ENCODE measurements at places on chromosomes 7 and 10.
A peak's percentile ranks its signal among the peaks of the same experiment; 100 is the strongest.

GRCh38 chr7:44189286-44189992 lies at the start of gene GCK:
Gene GCK, minus strand, starts transcription at chr7:44189439. Its CDS starts 486 bp downstream, at chr7:44188953.
- no peak for DNase-seq

- DNase-seq: peak; percentile 79
These were observed 1.4 kb downstream of the MXI1 start for GRCh38 chr10:110208614-110209453.

DNA sequence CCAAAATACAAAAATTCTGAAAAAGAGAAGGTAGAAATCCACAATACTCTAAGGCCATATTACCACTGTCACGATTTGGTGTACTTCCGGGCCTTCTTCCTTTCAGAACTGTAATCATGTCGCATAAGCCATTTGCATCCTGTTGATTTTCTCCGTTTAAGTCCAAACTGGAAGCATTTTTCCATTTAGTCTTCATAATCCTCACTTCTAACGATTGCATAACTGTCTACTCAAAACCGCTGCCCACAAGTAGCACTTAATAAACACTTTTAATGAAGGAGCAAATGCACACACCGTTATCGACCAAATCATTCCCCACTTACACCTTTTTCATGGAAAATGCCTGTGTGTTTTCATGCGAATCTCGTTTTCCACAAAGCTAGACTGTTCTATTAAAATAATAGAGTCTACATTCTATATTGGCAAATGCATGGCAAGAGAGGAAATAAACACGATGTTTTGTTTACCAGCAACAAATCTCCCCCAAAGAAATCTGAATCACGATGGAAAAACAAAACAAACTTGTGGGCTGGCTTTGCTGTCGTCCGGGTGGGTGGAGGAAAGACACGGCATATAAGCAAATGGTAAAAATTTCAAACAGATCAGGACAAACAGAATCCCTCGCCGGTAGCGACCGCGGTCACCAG lies 1.0 kb downstream of the ATE1 start:
- DNase-seq: no peak

DNA sequence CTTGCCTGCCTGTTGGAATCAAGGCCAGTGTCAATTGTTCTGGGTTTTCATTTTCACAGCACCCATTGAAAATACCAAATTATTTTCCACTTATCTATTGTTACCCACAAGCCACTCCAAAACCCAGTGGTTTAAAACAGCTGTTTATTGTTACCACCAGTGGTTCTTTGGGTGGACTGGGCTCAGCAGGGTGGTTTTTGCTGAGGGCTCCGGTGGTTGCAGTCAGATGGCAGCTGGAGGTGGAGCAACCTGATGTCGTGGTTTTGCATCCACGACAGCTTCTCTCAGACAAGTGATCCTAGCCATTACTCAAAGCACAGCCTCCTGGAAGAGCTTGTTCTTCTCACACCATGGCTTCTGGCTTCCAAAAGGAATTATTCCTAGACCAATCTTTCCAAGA lies 235.1 kb upstream of the ADARB2 start:
- no peak for DNase-seq

DNA sequence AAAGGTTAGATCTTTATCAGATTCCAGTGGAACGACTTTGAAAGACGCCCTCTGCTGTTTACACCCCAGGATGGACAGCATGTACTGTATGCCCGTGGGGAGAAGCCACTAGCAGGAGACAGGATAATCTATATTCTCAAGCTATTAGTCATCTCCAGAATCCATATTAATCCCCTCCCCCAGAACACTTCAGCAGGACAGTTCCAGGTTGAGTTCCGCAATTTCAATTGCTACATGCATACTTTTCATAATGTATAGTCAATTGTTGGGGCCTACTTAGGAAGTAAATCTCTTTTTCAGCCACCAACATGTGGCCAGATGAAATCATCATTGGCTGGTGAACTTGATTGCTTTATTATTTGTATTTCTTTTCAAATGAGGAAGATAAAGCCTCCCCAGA lies 313.1 kb upstream of the SMIM30 start:
- no peak for DNase-seq

DNA sequence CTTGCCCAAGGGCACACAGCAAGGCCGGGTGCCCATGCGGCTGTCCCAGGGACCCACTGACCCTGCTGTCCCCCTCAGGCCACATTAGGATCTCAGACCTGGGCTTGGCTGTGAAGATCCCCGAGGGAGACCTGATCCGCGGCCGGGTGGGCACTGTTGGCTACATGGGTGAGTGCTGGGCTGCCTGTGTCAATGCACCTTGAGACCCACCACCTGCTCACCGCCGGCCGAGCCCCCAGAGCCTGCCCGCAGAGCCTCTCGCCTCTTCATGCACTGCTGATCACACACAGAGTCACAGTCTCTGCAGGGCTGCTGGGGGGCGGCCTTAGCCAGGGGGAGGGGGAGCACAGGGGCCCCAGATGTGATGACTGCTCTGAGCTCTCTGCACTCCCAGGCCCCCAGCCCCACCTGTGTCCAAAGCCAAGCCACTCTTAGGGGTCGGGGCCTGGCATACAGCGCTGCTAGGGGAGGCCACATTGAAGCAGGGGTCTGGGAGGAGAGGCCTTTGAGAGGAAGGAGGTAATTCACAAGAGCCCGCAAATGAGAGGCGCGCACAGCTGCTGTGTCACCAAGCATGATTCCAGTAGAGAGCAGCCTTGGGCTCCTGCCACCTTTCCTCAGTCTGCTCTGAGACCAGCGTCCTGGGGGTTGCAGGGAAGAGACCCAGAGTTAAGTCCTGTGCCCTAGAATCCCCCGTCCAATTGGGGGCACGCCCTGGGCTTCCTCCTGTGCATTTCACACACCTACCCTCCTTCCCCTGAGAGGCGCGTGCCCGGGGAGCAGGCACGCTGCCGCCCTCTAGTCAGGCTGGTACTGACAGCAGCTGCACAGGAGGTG lies 100.4 kb downstream of the RGS10 start:
- no peak for DNase-seq

- no peak for DNase-seq
These were observed 449.7 kb downstream of the AUTS2 start for GRCh38 chr7:70047891-70048448.

- no peak for DNase-seq
These were observed 142.7 kb downstream of the PFKFB3 start for GRCh38 chr10:6345404-6345803.

DNA sequence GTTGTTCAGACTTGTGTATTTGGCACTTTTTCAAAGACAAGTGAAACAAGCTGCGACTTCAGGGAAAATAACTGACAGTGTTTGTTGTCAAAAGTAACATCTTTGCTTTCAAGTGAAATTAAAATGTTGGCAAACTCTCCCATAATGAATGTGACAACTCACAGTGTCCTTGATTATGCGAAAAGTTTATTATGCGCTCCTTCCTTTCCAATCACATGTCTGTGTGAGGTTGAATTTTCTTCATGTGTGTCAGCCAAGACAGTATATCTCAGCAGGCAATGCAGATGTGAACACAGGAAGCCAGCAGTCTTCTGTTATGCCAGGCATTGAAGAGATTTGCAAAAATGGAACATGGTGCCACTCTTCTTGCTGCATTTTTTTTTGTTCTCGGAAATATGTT lies 28.7 kb downstream of the FBH1 start:
- no peak for DNase-seq

DNA sequence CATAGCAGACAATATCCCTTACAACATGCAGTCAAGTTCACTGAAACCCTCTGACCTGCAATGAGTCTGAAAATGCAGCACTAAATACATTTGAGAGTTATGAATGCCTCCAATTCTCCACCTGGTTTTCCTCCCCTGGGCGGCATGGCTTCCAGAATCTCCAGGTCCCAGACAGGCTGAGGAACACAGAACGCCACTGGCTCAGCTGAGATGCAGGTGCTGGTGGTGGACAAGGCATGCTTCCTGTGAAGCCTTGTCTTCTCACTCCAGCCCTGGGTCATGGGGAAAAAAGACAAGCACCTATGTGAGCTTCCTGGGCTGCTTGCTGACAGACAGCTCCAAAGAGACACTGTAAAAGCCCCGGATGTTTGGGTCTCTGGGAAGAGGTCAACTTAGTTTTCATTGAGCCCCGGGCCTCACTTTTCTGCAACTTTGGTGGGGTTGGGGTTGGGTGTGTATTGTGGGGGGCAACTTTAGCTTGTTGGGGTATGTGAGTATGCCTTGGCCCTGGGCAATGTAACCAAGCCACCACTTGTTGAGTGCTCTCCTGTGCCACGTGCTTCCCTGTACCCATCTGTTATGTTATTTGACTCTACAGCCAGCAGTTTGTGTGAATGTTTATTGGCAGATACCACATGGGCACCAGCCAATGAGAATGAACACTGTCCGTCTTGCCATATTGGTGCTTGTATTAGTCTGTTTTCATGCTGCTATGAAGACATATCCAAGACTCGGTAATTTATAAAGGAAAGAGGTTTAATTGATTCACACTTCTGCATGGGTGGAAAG lies 127.8 kb downstream of the EMX2 start:
- DNase-seq: no peak

- no peak for DNase-seq
These were observed 159.6 kb downstream of the NRP1 start for GRCh38 chr10:33174674-33175434.

GRCh38 chr7:137001041-137001440 lies 132.6 kb downstream of the CHRM2 start:
- no peak for DNase-seq

DNA sequence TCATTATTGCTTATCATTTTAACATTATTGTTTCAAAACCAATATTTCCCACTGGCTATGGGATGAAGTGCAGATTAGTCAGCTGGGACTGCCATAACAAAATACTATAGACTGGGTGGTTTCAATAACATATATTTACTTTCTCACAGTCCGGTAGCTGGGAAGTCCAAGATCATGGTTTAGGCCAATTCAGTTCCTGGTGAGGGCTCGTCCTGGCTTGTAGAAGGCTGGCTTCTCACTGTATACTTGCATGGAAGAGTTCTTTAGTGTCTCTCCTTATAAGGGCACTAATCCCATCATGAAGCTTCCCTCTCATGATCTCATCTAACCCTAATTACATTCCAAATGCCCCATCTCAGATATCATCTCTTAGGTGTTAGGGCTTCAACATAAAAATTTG lies 101.3 kb downstream of the CHRM2 start:
- no peak for DNase-seq

- no peak for DNase-seq
These were observed 216.5 kb downstream of the VTI1A start for GRCh38 chr10:112663234-112664125.

- no peak for DNase-seq
These were observed 23.3 kb downstream of the UBTD1 start for GRCh38 chr10:97522071-97522470.

- no peak for DNase-seq
These were observed 227.2 kb upstream of the GRB10 start for GRCh38 chr7:51009716-51010496.

DNA sequence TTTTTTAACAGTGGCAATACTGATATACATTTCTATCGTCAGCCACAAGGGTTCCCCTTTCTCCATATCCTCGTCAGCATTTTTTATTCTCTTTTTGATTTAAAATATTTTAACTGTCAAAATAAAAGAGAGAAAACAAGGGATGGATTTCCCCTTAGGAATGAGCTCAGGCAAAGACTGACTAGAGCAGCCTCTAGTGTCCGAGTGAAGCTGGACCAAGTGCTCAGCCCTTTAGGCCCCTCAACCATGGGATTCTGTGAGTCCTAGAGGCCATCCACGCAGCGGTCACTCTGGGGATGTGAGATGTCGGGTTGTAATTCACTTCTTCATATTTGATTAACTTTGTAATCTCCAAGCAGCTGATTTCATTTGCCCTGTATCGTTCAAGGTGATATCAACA lies 137.4 kb upstream of the RNF32 start:
- DNase-seq: no peak

GRCh38 chr10:70513848-70514309 lies 35.3 kb downstream of the PALD1 start:
- DNase-seq: no peak

GRCh38 chr10:17961551-17962422 lies 10.1 kb downstream of the SLC39A12 start:
- DNase-seq: no peak

GRCh38 chr10:21500578-21500910 lies 24.9 kb downstream of the SKIDA1 start:
- DNase-seq: no peak

GRCh38 chr7:33697616-33698015 lies 207.7 kb upstream of the BMPER start:
- DNase-seq: no peak

DNA sequence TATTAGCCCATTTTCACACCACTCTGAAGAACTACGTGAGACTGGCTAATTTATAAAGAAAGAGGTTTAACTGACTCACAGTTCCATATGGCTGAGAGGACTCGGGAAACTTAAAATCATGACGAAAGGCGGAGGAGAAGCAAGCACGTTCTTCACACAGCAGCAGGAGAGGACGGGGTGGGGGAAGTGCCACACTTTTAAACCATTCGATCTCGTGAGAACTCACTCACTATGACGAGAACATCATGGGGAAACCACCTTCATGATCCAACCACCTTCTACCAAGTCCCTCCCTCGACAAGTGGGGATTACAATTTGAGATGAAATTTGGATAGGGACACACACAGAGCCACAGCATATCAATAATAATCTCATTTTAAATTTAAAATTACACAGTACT lies 80.2 kb downstream of the VWDE start:
- no peak for DNase-seq

GRCh38 chr7:30148951-30149459 lies 14.2 kb downstream of the MTURN start:
- peak; percentile 54 for DNase-seq

GRCh38 chr7:130910949-130911944 lies 177.2 kb upstream of the KLF14 start:
- DNase-seq: no peak

GRCh38 chr7:84162584-84162983 lies 32.0 kb downstream of the SEMA3A start:
- DNase-seq: no peak

DNA sequence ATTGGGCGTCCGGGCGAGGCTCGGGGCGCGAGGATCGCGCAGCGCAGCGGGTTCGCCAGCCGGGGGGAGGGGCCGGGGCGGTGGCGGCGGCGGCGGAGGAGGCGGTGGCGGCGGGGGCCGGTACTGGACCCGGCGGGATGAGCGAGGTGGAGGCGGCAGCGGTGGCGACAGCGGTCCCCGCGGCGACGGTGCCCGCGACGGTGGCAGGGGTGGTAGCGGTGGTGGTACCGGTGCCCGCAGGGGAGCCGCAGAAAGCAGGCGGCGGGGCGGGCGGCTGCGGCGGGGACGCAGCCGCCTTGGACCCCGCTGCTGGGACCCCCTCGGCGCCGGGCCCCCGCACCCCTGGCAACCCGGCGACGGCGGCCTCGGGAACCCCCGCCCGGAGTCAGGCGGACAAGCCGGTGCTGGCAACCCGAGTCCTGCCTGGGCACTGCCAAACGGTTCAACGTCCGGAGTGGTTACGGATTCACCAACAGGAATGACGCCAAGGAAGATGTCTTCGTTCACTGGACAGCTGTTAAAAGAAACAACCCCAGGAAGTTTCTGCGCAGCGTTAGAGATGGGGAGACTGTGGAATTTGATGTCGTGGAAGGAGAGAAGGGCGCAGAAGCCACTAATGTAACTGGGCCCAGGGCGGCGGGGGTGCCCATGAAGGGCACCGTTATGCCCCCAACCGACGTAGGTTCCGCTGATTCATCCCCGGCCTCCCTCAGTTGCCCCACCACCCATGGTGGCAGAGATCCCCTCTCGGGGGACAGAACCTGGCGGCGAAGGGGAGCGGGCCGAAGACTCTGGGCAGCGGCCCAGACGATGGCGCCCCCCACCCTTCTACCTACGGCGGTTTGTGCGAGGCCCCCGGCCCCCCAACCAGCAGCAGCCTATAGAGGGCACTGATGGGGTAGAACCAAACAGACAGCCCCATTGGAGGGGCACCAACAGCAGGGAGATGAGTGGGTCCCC lies 100.3 kb upstream of the CPXM2 start:
- no peak for DNase-seq

- no peak for DNase-seq
These were observed 39.1 kb downstream of the LHPP start for GRCh38 chr10:124500757-124501156.

Measured in right cardiac atrium (tissue), 5 donors.